ENCODE measurements at places on chromosomes 4 and X. TPM values are rescaled to one million over a fixed set of nuclear protein-coding genes. Genes with fewer than 3 reads are reported as not detected.

DNA sequence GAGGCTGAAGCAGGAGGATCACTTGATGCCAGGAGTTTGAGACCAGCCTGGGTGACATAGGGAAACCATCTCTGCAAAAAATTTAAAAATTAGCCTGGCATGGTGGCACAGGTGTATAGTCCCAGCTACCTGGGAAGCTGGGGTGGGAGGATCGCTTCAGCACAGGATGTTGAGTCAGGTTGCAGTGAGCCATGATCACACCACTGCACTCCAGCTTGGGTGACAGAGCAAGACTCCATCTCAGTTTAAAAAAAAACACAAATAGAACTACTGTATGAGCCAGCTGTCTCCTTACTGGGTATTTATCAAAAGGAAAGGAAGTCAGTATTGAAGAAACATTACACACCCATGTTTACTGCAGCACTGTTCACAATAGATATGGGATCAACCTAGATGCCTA lies 138.7 kb downstream of the RAP1GDS1 start:
- peaks cover 9% of the 10 kb centered on the region for H3K36me3 ChIP-seq
- H3K4me1 ChIP-seq, result no peaks in the 10 kb centered on the region
- H3K4me3 ChIP-seq, result no peak overlapping the region
- no peaks in the 10 kb centered on the region for H3K27me3 ChIP-seq

DNA sequence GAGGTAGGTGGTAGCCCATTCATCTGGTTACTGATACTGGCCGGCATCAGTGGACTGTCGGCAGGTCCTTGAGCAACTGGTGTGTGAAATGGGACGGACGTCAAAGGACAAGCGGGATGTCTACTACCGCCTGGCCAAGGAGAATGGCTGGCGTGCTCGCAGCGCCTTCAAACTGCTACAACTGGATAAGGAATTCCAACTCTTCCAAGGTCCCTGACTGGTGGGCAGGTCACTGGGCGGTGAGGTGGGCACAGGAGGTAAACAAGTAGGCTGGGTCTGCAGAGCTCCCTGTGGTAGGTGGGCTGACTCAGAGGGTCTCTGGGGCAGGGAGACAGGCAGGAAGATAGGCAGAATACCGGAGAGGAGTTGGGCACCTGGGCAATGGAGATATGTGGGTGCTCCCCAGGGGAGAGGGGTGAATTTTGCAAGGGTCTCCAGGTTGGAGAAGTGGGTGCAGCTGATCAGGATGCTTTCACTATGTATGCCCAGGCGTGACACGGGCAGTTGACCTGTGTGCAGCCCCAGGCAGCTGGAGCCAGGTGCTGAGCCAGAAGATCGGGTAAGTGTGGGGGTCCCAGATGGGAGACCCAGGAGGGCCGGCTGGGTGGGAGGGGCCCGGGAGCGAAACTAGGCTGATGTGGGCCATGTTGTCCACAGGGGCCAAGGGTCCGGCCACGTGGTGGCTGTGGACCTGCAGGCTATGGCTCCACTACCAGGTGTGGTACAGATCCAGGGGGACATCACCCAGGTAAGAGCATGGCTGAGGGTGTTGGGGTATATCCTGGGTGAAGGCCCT lies 2.2 kb downstream of the FTSJ1 start:
- no peak for DNase-seq
- no peaks in the 10 kb centered on the region for H3K36me3 ChIP-seq
- H3K4me1 ChIP-seq, result peaks cover 8% of the 10 kb centered on the region
- H3K27me3 ChIP-seq, result no peaks in the 10 kb centered on the region
- H3K27ac ChIP-seq, result no peak overlapping the region

DNA sequence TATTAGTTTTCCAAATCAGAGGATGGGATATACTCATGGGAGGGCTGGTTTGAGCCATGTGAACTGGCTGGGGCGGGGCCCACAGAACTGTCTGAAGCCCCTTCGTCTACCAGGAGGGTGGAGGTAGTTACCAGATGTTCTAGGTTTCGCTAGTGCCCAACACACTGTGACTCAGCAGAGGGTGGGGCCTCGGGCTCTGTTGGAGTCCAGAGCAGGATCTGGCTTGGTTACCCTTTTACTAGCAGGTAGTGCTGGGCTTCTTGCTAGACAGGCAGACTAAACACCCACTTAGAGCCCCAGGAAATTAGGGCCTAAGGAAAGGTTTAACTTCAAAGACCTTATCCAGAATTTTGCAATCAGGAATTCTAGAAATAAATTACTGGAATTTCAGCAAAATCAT lies 56.2 kb upstream of the CHRDL1 start:
- H3K4me1 ChIP-seq, result no peaks in the 10 kb centered on the region
- no peaks in the 10 kb centered on the region for H3K27me3 ChIP-seq
- no peaks in the 10 kb centered on the region for H3K36me3 ChIP-seq
- H3K4me3 ChIP-seq, result no peak overlapping the region

GRCh38 chr4:113781439-113782040 lies 20.0 kb upstream of the CAMK2D start:
- H3K27ac ChIP-seq, result no peak overlapping the region
- DNase-seq, result peak; percentile 14
- no peaks in the 10 kb centered on the region for H3K4me1 ChIP-seq
- no peaks in the 10 kb centered on the region for H3K36me3 ChIP-seq
- H3K27me3 ChIP-seq, result no peaks in the 10 kb centered on the region

Gene MAD2L1
- total RNA-seq, result 190 TPM

Gene COL4A5
- 115 TPM for total RNA-seq

- no peaks in the 10 kb centered on the region for H3K36me3 ChIP-seq
- no peak overlapping the region for H3K4me3 ChIP-seq
- no peaks in the 10 kb centered on the region for H3K27me3 ChIP-seq
- H3K4me1 ChIP-seq, result no peaks in the 10 kb centered on the region
- no peak for DNase-seq
Measured at GRCh38 chr4:2226261-2226660, 15.7 kb downstream of the HAUS3 start.

GRCh38 chrX:68307769-68308168 lies 125.5 kb downstream of the OPHN1 start:
- DNase-seq, result no peak
- H3K27me3 ChIP-seq, result no peaks in the 10 kb centered on the region
- H3K36me3 ChIP-seq, result no peaks in the 10 kb centered on the region

DNA sequence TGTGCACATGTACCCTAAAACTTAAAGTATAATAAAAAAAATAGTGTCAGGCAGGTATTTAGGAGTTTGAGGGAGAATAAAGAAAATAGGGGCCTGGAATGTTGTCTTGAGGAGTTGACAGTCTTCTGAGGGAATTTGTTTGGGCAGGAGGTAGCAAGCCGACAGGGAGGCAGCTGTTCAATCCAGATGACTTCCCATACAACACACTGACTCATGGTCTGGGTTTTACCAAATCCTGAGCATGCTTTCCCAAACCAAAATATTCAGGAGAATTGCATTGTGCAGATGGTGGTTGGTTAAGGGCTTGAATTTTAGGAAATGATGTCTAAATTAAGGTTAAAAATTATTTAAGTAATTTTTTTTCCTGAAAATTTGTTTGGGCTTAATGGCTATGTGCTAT lies 430.0 kb downstream of the INPP4B start:
- H3K36me3 ChIP-seq, result no peaks in the 10 kb centered on the region
- H3K4me3 ChIP-seq, result no peak overlapping the region
- no peak for DNase-seq
- peaks cover 13% of the 10 kb centered on the region for H3K4me1 ChIP-seq
- H3K27ac ChIP-seq, result no peak overlapping the region

GRCh38 chr4:19408490-19408889 lies 843.2 kb upstream of the SLIT2 start:
- DNase-seq, result no peak
- H3K4me3 ChIP-seq, result no peak overlapping the region
- no peaks in the 10 kb centered on the region for H3K27me3 ChIP-seq
- H3K36me3 ChIP-seq, result no peaks in the 10 kb centered on the region
- H3K4me1 ChIP-seq, result no peaks in the 10 kb centered on the region
- no peak overlapping the region for H3K27ac ChIP-seq

GRCh38 chrX:12758291-12758690 lies 32.9 kb upstream of the PRPS2 start:
- no peaks in the 10 kb centered on the region for H3K36me3 ChIP-seq
- no peak for DNase-seq
- no peaks in the 10 kb centered on the region for H3K27me3 ChIP-seq
- H3K4me1 ChIP-seq, result no peaks in the 10 kb centered on the region
- no peak overlapping the region for H3K27ac ChIP-seq

GRCh38 chr4:23260511-23260910 lies 567.8 kb downstream of the GBA3 start:
- no peak overlapping the region for H3K4me3 ChIP-seq
- H3K36me3 ChIP-seq, result no peaks in the 10 kb centered on the region
- no peak for DNase-seq
- H3K27ac ChIP-seq, result no peak overlapping the region
- no peaks in the 10 kb centered on the region for H3K27me3 ChIP-seq

- H3K4me1 ChIP-seq, result no peaks in the 10 kb centered on the region
- H3K27ac ChIP-seq, result no peak overlapping the region
- no peaks in the 10 kb centered on the region for H3K36me3 ChIP-seq
- no peak overlapping the region for H3K4me3 ChIP-seq
- no peaks in the 10 kb centered on the region for H3K27me3 ChIP-seq
Measured at GRCh38 chrX:110310000-110310790, 7.7 kb downstream of the AMMECR1 start.

Gene EXOC1L
- total RNA-seq, result not detected

Gene AWAT2
- not detected for total RNA-seq

- DNase-seq, result no peak
- H3K27me3 ChIP-seq, result no peaks in the 10 kb centered on the region
- no peak overlapping the region for H3K4me3 ChIP-seq
- no peak overlapping the region for H3K27ac ChIP-seq
- no peaks in the 10 kb centered on the region for H3K36me3 ChIP-seq
Measured at GRCh38 chr4:144507311-144508101, 138.4 kb upstream of the HHIP start.

GRCh38 chr4:31662951-31663350 lies 942.8 kb downstream of the PCDH7 start:
- no peaks in the 10 kb centered on the region for H3K36me3 ChIP-seq
- no peaks in the 10 kb centered on the region for H3K4me1 ChIP-seq
- no peak overlapping the region for H3K27ac ChIP-seq

- H3K27ac ChIP-seq, result no peak overlapping the region
- DNase-seq, result no peak
- H3K4me3 ChIP-seq, result no peak overlapping the region
- H3K27me3 ChIP-seq, result no peaks in the 10 kb centered on the region
Measured at GRCh38 chr4:53925050-53925605, 139.3 kb downstream of the CHIC2 start.

DNA sequence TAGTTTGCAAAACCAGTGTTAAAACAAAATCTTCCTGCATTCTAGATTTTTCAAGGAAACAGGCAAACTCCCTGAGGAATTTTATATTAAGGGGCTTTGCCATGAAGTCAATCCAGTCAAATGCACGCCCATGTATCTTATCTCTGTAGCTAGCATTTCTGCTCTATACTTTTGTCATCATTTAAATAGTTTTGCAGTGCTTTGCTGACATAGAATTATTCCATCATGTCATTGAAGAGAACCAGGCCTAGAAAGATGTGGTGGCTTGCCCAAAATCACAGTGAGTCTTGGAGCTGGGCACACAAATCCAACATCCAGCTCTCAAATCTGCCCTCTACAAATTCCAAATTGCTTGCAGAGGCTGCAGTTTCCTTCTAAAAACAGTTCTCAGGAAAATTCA lies 66.7 kb upstream of the LNX1 start:
- H3K36me3 ChIP-seq, result no peaks in the 10 kb centered on the region
- no peak for DNase-seq
- H3K4me3 ChIP-seq, result no peak overlapping the region
- peaks cover 7% of the 10 kb centered on the region for H3K4me1 ChIP-seq
- H3K27me3 ChIP-seq, result no peaks in the 10 kb centered on the region
